Activated T-cell treated with anti-CD3 and anti-CD28 coated beads for 1 hour (primary cell): ENCODE measurements at places on chromosomes 2 and 18.

DNA sequence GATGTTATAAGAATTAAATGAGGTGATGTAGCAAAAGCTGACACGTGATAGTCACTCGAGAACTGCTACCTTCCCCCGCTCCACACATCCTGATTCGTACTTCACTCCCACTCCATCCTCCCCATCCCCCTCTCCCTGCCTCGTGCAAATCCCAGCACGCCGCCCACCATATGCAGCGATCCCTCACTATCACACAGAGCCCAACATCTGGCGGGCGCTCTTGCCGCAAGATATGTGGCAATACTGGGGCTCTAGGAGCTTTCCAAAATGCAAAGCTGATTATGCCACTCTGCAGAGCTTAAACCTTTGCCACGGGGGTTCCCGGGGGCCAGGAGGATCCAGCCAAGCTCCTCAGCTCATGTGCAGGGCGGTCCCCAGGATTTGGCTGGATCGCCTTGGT, 37.4 kb downstream of the DNMT3A start:
- DNase-seq, result no peak

DNA sequence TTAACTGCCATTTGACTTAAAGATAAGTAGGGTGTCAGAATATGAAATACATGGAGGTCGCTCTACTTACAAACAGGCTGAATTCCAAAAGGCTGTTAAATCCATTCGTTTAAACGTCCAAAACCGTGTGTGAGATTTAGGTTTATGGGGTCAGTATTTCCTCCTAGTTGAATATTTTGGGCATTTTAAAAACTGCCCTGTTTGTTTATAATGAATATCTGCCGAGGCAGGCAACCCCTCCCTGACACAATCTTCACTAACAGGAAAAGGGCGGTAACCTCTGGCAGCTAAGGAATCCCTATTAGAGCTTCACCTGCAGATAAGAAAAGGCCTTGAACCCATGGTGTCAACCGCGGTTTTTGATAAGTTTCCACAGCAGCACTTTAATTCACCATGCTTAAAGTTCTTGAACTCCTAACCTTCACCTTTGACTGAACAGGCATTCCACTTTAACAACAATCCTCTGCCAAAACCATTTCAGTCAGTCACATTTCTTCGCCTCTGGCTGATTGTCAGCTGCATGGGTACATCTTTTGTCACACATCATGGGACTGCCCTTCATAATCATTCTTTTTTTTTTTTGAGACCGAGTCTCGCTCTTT, 17.8 kb downstream of the TRAK2 start:
- DNase-seq, result no peak

- DNase-seq, result no peak
Measured at GRCh38 chr2:214674278-214674677, 135.2 kb downstream of the BARD1 start.

- DNase-seq, result no peak
Measured at GRCh38 chr18:13525381-13526029, 200.9 kb downstream of the FAM210A start.

GRCh38 chr18:32669549-32670165, 103.2 kb downstream of the KLHL14 start:
- DNase-seq, result no peak

DNA sequence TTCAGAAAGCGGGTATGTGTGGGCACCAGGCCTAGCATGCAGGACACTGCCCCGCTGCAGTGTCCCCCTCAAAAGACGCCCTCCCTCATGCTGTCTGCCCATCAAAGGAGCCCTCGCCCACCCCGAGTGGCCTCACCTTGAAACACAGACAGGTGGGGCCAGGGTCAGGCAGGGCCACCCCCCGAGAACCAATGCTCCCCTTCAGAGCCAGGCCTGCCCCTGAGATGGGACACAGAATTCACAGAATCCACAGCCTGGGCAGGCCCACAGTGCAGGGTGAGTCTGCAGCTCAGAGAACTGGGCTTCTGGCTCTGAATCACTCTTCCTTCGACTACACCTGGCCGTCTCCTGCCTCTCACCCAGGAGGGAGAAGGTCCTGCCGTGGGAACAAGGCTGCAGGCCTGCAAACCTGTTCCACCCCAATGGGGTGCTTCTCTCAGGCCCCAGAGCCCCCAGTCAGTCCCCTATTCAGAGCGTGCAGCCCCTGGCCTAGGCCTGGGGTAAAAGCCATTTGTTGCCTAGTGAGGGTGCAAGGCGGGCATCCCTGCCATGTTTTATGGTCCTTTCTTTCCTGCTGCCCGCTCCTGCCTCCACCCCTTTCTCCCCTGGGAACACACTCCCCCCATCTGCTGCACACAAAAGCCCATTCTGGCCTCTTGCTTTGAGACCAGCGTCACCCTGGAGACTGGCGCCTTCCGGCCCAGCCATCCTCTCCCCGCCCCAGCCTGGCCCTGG, 11.3 kb upstream of the ARHGEF4 start:
- no peak for DNase-seq

GRCh38 chr2:119234021-119235019, 10.7 kb downstream of the STEAP3 start:
- DNase-seq, result no peak

DNA sequence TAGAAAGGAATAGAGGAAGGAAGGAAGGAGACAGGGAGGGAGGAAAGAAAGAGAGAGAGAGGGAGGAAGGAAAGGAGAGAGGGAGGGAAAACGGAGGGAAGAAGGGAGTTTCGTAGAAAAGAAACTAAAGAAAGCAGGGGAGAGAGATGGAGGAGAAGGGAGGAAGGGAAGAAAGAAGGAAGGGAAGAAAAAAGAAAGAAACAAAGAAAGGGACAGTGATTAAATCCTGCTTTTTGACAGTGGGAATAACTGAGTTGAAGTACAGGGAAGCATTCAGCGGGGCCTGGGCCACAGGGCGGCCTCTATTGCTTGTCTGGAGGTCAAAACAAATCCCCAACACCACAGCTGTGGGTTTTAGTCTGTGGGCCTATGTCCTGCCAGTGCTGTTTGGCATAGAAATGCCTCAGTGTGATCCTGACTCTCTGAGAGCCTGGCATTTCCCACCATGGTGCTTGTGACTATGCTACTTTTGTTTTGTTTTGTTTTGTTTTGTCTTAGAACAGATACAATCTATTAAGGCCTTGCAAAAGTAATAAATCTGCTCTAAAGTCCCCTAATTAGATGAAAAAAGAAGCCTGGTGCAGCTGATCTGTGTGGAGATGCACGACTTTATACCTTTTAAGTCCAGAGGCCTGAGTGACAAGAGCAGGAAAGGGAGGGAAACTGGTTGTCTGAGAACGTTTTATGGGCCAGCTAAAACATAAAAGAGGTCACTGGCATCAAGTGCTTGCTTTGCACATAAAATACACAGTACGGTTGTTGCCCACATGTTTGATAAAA, 40.0 kb downstream of the IL1RL2 start:
- no peak for DNase-seq

- no peak for DNase-seq
Measured at GRCh38 chr2:163207693-163208370, 369.3 kb upstream of the KCNH7 start.

GRCh38 chr2:212556296-212556695, 17.7 kb upstream of the ERBB4 start:
- no peak for DNase-seq

DNA sequence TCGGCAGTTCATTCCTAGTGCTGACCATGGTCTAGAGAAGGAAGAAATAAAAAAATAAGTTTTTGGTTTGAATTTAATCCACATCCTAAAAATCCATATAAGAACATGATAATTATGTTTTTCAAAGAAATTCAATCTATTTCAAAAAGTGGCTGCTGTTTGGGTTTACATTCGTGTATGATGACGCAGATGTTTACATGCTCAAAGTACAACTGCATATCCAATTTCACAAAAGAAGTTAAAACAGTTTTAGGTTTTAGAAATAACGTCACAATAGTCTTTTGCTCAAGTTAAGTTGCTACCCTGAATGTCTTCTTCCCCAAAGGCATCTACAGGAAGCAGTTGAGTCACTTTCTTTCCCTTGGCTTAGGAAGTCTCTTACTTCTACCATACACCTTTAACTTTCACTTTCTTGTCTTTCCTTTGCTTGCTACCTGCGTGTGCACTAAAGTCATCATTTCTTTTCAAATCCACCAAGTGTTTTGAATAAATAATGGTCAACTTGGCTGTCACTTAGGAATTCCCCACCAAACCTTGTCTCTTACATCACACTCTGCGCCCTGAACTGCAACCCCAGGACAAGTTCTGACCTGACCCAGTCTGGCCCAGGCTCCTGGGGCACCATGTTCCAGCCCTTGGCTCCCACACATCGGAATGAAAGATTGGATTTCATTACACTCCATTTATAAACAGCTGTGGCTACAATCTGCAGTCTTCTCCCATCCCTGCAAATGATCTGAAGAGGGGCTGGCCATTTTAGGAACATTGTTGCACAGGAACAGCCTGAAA, 28.4 kb downstream of the FAM237A start:
- DNase-seq, result no peak
